ENCODE measurements at places on chromosomes 11 and 22. TPM values are rescaled to one million over a fixed set of nuclear protein-coding genes. Genes with fewer than 3 reads are reported as not detected.

SCARF2 gene
- 24.0 TPM for total RNA-seq

MAPK8IP2 gene
- 2.6 TPM for total RNA-seq

PHLDB1 gene
- total RNA-seq, result 79.6 TPM

RDX gene
- total RNA-seq, result 146 TPM

OR52N4 gene
- total RNA-seq, result 0.93 TPM

PATE2 gene
- total RNA-seq, result not detected

PPFIA1 gene
- total RNA-seq, result 73.3 TPM

TTC28 gene
- 48.7 TPM for total RNA-seq

MS4A12 gene
- total RNA-seq, result not detected

MS4A8 gene
- total RNA-seq, result not detected

IFITM10 gene
- 7.9 TPM for total RNA-seq

GLYATL1 gene
- not detected for total RNA-seq

OR56A1 gene
- not detected for total RNA-seq

OR5W2 gene
- total RNA-seq, result not detected

MOV10L1 gene
- total RNA-seq, result 1.2 TPM

CEND1 gene
- not detected for total RNA-seq

WT1 gene
- total RNA-seq, result 1.5 TPM

OR6T1 gene
- not detected for total RNA-seq

OR5P2 gene
- total RNA-seq, result 1.3 TPM

POLA2 gene
- total RNA-seq, result 9.5 TPM

LGR4 gene
- total RNA-seq, result 7.5 TPM

PRR14L gene
- 53.3 TPM for total RNA-seq

ADORA2A gene
- total RNA-seq, result 17.2 TPM

BTBD18 gene
- not detected for total RNA-seq

TKFC gene
- total RNA-seq, result 32.1 TPM

LRRN4CL gene
- total RNA-seq, result 2.0 TPM

P2RY2 gene
- total RNA-seq, result 7.4 TPM

KLHL35 gene
- 3.4 TPM for total RNA-seq

CDK2AP2 gene
- 84.2 TPM for total RNA-seq

EPS8L2 gene
- total RNA-seq, result 155 TPM

ZNF214 gene
- total RNA-seq, result 3.7 TPM

OR10A2 gene
- not detected for total RNA-seq

APOL5 gene
- total RNA-seq, result not detected

OR8B8 gene
- not detected for total RNA-seq

C22orf15 gene
- not detected for total RNA-seq

FAM111B gene
- 0.87 TPM for total RNA-seq

RASD2 gene
- 4.1 TPM for total RNA-seq

PEX16 gene
- 27.6 TPM for total RNA-seq

PCSK7 gene
- 57.8 TPM for total RNA-seq

FXYD6 gene
- total RNA-seq, result 59.0 TPM

TPBGL gene
- total RNA-seq, result 0.64 TPM

IGSF9B gene
- 2.9 TPM for total RNA-seq

PHF21B gene
- total RNA-seq, result 0.12 TPM

SMCO4 gene
- 55.7 TPM for total RNA-seq

INPP5J gene
- 4.5 TPM for total RNA-seq

OTOG gene
- total RNA-seq, result not detected

AQP11 gene
- total RNA-seq, result 0.61 TPM

FBXO3 gene
- total RNA-seq, result 32.5 TPM

C22orf23 gene
- total RNA-seq, result not detected

RBMXL2 gene
- total RNA-seq, result not detected

TOLLIP gene
- 71.1 TPM for total RNA-seq

GVQW3 gene
- 2.0 TPM for total RNA-seq

CRYBB1 gene
- total RNA-seq, result 0.55 TPM

HORMAD2 gene
- not detected for total RNA-seq

OR5B12 gene
- total RNA-seq, result not detected

MRGPRX4 gene
- not detected for total RNA-seq

C11orf97 gene
- total RNA-seq, result not detected

LDHAL6A gene
- total RNA-seq, result not detected

SNX32 gene
- not detected for total RNA-seq

CCDC188 gene
- total RNA-seq, result 1.6 TPM
